ENCODE measurements at places on chromosomes 11 and 22. TPM values are rescaled to one million over a fixed set of nuclear protein-coding genes. Genes with fewer than 3 reads are reported as not detected.

Gene ZP1
- polyA plus RNA-seq: not detected

DNA sequence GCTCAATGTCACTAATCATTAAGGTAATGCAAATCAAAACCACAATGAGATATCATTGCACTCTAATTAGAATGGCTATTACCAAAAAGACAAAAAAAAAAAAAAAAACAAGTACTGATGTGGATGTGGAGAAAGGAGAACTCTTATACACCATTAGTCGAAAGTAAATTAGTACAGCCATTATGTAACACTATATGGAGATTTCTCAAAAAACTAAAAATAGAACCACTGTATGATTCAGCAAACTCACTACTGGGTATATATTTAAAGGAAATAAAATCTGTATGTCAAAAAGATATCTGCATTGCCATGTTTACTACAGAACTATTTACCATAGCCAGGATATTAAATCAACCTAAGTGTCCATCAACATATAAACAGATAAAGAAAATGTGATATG, 265.4 kb upstream of the ARHGAP20 start:
- peak; percentile 83 for DNase-seq

DNA sequence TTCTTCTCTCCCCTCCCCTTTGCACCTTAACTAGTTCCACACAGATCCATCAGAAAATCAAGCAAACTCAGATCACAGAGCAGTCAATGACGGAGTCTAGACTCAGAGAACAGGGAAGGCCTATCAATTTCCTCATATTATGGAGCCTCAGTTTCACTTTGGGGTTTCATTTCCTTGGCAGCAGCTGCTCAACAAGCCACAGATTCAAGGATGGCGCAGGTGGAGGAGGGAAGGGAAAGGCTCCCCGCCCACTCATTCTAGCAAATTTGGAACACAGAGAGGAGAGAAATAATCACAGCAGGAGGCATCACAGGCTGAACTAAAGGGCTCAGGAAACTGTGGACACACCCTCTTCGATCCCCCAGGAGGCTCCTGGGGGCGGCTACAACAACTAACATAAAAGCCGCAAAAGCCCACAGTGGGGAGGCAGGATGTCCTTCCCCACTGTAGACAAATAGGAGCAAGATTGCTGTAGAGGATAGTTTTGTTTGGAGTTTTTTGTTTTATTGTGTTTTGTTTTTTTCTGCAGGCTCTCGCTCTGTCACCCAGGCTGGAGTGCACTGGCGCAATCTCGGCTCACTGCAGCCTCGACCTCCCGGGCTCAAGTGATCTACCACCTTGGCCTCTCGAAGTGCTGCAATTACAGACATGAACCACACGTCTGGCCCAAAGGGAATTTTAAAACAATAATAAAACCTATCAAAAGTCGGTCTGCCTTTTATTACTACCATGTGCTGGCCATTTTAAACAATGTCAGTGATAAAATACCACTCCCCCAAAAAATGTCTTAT, 3.4 kb downstream of the PLAAT3 start:
- DNase-seq: peak; percentile 50

- no peak for DNase-seq
Observed at GRCh38 chr11:94241896-94242295, 62.5 kb upstream of the IZUMO1R start.

GRCh38 chr22:46352276-46352675, 16.8 kb downstream of the TRMU start:
- DNase-seq: no peak

Gene MS4A1
- polyA plus RNA-seq: 1.8 TPM

DNA sequence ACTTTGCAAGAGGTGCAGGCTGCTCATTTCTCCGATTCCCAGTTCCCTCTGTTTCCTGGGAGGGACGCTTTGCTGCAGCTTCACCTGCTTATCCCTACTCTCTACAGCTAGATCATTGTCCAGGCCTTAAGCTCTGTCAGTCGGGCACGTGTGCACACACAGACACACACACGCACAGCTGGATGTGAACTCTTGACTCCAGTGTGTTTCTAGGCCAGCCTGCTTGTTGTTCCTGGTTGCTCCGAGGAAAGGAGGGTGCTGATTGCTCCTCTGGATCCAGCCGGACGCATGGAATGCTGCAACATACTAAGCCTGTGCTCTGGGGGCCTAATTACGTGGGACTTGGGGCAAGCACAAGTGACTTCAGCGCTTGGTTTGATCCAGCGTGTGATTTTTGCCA, 19.7 kb downstream of the ZNRF3 start:
- DNase-seq: no peak

DNA sequence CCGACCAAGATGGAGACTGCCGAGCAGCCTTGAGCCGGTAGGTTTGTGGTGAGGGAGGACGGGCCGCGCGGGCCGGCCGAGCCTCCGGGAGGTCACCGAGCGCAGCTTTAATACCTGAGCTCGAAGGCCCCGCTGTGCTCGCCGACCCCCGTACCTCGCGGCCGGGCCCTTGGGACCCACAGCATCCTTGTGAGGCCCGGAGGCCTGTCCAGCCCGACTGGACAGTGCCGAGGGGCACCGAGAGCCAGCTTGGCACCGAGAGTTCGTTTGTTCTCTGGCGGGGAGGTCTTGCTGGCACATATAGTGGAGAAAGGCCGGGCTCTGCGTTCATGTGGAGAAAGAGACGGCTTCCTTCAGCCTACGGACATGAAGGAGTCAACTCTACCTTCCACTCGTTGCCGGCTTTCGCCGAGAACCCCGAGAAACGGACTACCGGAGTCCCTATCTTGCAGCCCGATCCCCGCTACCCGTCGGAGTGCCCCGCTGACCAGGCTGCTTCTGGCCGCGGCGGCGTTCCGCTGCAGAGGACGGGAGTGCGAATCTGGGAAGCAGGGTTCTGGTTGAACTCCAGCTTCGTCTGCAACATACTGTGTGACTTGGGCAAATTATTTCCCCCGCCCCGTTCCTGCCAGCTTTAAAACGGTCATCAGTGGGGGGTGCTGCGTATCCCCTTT, 349 bp downstream of the TSSC4 start:
- DNase-seq: no peak

Gene MN1
- polyA plus RNA-seq: 0.38 TPM

GRCh38 chr11:70886676-70887541, 365.5 kb downstream of the SHANK2 start:
- no peak for DNase-seq

DNA sequence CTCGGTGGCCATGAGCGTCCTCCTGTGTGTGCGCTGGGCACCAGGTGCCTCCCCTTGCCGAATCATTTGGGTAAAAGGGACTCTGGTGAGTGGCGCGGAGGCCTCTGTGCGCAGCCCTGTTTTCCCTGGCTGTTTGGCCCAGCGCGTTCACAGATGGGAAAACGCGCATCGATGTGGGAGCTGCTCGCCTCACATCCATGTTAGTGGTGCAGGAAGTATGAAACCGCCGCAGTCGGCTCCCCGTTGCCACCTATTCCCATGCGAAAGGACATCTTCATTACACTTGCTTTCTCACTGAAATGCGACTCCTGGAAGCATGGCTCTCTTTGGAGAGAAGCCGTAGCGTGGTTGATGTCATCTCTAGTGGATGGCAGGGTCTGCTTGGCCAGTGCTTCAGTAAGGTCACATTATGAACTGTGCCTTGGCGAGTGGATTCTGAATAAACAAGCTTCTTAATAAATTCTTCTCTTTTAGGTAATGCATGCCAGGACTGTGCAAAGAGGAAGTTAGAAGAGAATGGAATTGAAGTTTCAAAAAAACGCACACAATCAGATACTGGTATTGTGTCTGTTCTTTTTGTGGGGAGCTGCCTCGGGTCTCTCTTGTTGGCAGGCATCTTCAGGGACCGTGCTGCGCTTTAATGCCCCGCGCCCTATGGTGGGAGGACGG, 26.3 kb downstream of the FAM118A start:
- DNase-seq: no peak

GRCh38 chr11:72740562-72741428, 11.4 kb downstream of the ARAP1 start:
- DNase-seq: no peak

DNA sequence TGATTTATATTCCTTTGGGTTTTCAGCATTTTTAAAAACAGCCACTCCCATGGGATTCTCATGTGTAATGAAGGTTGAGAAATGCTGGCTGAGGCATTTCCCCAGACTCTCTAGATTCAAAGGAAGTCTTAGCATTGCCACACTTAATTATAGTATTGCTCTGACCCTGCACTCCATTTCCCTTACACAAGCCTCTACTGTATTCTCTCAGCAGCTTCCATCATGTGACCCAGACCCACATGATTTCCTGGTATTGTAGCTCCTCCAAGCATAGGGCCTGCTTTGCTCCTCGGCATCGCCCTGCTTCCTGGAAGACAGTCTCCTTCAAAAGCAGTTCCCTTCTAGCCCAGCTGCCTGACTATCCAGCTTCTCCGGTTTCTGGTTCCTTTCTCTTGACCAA, 261.5 kb downstream of the LARGE1 start:
- DNase-seq: no peak

- no peak for DNase-seq
Observed at GRCh38 chr11:10607462-10608132, 39.1 kb upstream of the LYVE1 start.

Gene CSKMT
- polyA plus RNA-seq: 1.4 TPM

DNA sequence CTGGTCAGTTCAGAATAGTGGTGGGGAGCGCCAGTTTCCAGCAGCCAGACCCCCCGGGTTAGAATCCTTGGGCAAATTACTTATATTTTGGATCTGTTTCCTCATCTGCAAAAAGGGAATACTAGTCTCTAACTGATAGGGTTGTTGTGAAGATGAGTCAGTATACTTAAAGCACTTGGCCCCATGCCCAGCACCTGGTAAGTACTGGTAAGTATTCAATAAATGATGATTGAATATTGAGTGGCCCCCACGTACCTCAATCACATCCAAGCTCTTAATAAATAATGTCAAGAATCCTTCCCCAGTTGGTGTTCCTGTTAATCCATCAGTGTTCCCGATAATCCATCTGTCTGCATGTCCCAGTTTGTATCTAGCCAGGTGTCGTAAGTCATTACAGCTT, 12.1 kb downstream of the ACP2 start:
- DNase-seq: no peak

- DNase-seq: no peak
Observed at GRCh38 chr11:47127213-47127612, 49.5 kb downstream of the ARFGAP2 start.

Gene CTSF
- 1.5 TPM for polyA plus RNA-seq

Gene GPR152
- not detected for polyA plus RNA-seq

Gene PACS1
- 12.4 TPM for polyA plus RNA-seq

Gene CCDC116
- not detected for polyA plus RNA-seq

Gene EXPH5
- polyA plus RNA-seq: not detected

- DNase-seq: no peak
Observed at GRCh38 chr22:31477329-31477728, 12.3 kb downstream of the EIF4ENIF1 start.

DNA sequence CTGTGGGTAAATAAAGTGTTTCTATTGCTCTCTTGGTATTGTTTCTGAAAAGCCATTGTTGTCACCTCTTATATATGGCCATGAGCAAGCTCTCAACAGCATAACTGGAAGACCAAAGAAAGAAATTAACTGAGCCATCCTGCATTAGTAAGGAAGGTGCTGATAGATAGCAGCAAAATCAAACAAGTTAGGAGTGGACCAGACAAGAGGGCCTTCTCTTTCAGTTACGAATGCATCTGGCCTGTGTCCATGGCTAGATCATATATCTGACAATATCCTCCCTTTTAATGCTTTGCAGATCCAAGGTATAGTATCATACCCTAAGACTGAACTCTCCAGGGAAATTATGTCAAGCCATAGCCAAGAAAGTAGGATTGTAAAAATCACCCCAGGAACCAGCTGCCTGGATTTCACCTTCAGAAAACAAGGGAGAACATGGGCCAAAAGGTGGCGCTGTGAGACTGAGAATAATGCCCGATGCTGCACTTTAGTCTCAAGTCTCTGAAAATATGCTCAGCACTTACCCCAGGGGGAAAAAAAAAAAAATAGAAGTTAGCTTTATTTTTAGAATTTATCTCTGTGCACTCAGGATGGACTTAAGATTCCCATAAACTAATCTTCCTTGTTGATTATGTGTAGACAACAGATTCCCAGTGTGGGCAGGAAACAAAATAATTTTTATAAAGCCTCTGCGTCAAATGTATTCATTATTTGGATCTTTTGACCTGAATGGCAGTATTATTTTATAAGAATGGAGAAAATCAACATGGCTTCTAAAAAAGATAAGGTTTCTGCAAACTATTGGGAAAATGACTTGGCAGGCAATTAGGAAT, 415.1 kb downstream of the ETS1 start:
- peak; percentile 64 for DNase-seq

- DNase-seq: no peak
Observed at GRCh38 chr11:109432105-109432504, 10.1 kb downstream of the C11orf87 start.

DNA sequence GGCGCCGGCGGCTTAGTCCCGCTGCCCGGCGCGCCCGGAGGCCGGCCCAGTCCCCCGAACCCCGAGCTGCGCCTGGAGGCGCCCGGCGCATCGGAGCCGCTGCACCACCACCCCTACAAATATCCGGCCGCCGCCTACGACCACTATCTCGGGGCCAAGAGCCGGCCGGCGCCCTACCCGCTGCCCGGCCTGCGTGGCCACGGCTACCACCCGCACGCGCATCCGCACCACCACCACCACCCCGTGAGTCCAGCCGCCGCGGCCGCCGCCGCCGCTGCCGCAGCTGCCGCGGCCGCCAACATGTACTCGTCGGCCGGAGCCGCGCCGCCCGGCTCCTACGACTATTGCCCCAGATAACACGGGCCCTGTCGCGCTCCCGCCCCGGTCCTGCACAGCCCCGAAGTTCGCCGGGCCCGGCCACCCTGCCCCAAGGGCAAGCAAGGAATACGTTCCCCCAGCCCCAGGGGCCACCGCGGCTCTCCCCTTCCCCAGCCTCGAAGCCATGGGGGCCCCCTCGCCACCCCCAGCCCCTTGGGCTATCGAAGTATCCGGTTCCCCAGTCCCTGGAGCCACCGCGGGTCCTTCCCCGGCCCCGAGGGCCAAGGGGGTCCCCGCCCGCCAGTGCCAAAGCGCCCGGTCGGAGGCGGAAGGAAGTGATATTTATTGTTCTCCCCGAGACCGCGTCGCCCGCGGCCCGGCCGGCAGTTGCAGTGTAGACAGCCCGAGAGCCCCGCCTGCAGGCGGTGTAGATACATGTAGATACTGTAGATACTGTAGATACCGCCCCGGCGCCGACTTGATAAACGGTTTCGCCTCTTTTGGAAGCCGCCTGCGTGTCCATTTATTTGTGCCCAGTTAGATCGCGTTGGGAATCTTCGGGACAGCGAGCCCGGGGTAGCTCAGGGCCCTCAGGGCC, 6.2 kb downstream of the TBX1 start:
- peak; percentile 44 for DNase-seq

GRCh38 chr11:12629601-12630313, 44.5 kb upstream of the TEAD1 start:
- DNase-seq: no peak

- peak; percentile 43 for DNase-seq
Observed at GRCh38 chr22:30425616-30426387, at the start of gene MTFP1. TSS of gene MTFP1 (plus strand) at chr22:30425768. CDS start at chr22:30425880, 112 bp downstream.

Gene MUC6
- polyA plus RNA-seq: not detected

GRCh38 chr11:69531071-69531716, 49.7 kb downstream of the LINC01488 start:
- no peak for DNase-seq

GRCh38 chr11:122984186-122985011, 2.8 kb upstream of the BSX start:
- DNase-seq: no peak

Measured in CD14-positive monocyte (primary cell).